ENCODE measurements at places on chromosomes 16 and 17.

DNA sequence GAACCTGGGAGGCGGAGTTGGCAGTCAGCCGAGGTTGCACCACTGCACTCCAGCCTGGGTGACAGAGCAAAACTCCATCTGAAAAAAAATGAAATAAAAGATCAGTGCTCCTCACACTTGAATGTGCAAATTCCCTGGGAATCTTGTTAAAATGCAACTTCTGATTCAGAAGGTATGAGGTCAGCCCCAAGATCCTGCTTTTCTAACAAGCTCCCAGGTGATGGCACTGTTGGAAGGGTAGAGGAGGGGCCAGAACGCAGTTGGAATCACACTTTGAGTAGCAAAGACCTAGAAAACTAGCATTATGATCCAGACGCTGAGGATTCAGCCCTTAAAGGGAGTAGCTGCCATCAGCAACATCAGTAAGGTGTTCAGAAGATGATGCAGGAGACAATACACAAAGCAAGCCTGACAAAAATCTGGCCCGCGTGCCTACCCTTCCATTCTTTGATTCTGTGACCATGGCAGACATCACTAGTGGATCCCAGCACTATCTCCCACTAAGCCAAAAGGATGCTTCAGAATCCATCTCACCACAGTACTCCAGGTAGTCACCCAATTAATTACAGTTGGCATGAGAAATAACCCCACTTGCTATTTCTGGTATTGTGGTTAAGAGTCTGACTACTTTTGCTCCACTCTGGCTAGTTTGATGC is 33.1 kb upstream of the MEIOC start:
- no peak for DNase-seq

DNA sequence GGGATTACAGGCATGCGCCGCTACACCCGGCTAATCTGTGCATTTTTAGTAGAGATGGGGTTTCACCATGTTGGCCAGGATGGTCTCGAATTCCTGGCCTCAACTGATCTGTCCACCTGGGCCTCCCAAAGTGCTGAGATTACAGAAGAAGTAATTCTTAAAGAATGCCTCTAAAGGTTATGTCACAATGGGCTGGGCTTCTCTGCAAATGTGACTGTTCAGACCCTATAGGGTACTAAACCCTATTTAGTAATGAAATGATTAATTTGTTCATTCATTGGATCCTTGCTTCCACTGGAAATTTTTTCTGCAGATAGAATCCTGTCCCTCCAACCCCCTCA is 108.8 kb upstream of the CORO6 start:
- DNase-seq = no peak

DNA sequence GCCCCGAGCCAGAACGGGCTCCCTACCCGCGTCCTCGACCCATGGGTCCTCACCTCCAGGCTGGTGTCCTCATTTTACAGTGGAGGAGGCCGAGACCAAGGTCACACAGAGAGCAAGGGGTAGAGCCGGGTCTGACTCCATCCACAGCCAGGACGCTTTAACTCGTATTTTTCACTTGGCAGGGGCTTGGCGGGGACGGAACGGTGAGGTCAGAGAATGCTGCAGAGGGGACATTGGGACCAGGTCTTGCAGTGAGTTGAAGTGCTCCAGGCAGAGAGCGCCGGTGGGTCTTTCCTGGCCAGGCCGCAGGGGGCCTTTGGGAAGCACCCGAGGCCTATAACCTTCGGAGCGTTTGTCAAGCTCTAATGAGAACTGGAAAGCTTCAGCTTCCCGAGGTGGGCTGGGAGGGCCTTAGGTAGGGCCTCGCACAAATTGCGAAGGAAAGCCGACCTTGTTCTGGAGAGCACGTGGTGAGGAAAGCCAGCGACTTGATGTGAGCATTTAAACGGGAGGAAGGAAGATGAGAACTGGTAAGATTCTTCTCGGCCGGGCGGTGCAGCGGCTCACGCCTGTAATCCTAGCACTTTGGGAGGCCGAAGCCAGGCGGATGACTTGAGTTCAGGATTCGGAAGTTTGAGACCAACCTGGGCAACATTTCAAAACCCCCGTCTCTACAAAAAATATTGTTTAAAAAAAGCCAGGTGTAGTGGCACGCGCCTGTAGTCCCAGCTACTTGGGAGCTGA is 908 bp upstream of the CLUH start:
- DNase-seq = peak; percentile 19

- DNase-seq = no peak
These were observed 188.7 kb upstream of the TNRC6C start for GRCh38 chr17:77769762-77770161.

DNA sequence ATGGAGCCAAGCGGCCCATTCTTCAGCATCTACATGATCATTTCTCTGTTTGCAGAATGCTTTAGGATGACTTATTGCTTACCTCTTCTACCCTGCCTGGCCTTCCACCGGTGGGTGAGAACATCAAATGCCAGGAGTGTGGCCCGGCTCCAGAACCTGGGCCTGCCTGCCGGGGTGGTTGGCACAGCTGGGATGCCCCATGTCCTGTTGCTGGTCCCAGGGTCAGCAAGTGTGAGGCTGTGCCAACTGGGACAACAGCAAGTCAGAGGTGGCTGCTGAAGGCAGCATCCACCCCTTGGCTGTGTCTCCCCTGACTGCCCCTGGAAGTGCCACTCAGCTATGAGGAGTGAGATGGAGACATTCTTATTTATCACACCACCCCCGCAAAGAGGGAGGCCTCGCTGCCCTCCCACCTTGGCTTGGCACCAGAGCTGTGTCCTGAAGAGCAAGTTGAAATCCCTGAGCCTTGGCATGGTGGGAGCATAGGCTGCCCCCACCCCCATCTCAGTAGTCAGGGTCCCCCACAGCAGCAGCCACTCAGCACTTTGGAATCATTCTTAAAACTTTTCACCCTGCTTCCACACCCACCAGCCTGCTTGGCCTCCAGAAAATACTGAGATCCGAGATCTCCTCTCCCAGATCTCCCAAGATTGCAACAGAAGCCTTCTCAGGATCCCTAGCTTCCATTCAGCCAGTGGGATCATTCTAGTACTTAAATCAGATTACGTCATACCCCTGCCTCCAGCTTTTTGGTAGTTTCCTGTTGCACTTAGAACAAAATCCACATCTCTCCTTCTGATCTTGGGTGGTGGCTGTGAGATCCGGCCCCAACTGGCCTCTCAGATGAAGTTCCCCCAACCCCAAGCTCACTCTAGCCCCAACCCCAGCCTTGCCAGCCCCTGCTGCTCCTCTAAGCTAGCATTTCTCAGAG is 127.5 kb downstream of the SOCS1 start:
- DNase-seq = peak; percentile 67

DNA sequence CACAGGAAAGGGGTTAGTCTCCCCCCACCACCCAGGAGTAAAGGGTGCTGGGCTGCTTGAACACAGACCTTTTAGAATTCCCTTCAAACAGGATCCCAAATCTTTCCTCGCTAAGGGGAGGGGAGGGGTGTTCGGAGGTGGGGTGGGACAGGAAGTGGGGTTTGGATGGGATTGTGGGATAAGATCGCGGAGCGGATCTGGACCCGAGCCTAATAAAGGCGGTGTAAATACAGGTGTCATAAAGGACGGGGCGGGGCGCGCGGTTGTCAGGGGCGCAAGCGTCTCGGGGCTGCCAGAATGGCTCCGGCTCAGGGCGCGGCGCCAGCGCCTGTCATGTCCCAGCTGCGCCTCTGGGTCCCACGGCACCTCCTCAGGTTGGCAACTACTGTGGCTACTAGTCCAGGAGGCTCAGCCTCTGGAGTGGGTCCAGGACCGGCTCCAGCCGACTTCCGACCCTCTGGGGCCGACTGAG is 59.8 kb upstream of the FBXO47 start:
- DNase-seq = peak; percentile 75

GRCh38 chr17:68134731-68135130 is 99.2 kb downstream of the KPNA2 start:
- no peak for DNase-seq

DNA sequence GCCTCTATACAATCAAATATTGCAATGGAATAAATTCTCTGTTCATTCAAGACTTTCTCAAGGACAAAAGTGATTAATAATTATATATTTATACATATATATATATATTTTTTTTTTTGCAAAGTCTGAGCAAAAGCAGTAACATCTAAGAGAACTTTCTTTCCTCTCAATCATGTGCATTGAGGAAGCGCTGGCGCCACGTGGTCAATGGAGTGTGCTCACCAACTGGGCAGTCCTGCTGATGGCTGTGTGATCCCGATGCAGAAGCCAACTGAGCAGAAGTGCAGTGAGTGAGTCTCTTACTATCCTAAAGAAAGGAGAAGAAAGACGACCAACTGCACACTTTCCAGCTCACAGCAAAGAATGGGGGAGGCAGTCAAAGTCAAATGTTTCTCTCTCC is 37.2 kb upstream of the ULK2 start:
- DNase-seq = no peak

GRCh38 chr16:58422809-58423208 is 30.5 kb downstream of the GINS3 start:
- DNase-seq = no peak

GRCh38 chr17:2705888-2706795 is 5.4 kb downstream of the CLUH start:
- no peak for DNase-seq
